ENCODE measurements at places on chromosomes 3 and 15.

- DNase-seq: no peak
These were observed 34.7 kb upstream of the TUBGCP5 start for GRCh38 chr15:23073890-23074646.

DNA sequence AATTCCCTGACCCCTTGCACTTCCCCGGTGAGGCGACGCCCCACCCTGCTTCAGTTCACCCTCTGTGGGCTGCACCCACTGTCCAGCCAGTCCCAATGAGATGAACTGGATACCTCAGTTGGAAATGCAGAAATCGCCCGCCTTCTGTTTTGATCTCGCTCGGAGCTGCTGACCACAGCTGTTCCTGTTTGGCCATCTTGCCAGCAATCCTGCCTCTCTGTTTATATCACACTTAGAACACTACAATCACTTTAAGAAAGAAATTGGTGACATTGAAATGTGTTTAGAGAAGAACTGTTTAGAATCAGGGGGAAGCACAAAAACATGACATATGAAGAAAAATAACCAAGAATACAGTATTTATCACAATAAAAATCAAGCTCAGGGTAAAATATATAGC is 127.5 kb upstream of the SUCLG2 start:
- no peak for DNase-seq

DNA sequence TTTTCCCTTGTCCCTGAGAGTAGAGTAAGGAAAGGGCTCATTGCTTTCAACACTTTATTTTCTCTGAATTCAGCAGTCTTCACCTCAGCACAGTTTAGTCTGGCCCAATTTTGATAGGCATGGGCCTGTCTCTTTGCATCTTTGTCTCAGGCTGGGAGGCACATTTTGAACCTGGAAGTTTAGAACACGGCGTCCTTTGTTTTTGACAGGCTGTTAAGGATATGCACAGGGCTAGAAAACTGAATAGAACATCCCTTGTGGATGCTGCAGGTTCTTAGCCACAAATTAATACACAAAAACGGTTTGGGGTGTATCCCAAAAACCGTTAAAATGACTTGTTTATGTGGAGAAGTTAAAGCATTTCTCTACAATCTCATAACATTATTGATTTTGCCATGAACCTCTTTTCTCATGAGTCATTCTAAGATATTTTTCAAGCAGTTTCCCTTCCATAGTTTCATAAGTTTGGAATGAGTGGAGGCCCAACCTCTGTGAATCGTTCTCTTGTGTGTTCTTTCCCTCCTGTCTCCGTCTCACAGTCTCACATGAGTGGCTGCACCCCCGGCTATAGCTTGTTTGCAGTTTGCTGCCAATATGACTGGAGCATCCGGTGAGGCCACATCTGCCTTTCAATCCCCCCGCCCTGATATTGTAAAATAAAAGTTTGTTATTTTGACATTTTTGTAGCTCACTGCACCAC is 192.9 kb upstream of the EIF1B start:
- no peak for DNase-seq

DNA sequence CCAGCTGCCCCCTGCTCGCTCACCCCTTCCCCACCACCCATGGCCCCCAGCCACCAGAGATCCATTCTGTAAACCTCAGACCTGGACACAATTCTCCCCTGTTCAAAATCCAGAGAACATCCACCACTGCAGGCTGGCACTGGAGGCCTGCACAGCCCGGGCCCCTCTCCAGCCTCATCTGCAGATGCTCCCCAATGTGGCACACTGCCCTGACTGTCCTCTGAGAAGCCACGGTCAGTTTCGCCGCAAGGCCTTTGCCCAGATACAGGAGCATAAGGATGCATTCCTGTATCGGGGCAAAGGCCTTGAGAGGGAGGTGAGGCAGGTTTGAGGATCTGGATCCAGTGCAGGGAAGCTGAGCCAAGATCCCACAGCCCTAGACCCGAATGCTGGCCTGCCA is 175.4 kb upstream of the LINGO1 start:
- DNase-seq: no peak

- no peak for DNase-seq
These were observed 145.3 kb upstream of the MBNL1 start for GRCh38 chr3:152123457-152123856.

GRCh38 chr3:57152151-57153143 is 12.7 kb downstream of the IL17RD start:
- DNase-seq: no peak

DNA sequence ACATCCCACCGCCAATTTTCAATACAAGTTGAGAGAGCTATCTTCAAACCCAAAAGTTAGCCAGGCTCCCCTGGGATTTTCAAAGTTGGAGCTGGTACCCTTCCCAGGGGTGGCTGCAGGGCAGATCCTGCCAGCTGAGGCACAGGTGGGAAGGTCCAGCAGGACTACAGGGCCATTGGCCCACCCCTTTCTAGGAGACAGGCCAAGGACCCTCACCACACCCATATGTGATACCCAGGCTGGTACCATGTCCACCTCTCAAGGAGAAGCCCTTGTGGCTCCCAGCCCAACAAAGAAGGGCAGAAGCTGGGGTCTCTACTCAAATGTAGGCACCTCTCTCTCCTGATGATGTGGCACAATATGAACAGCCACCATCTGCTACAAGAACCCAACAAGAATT is 8.0 kb downstream of the POC1A start:
- DNase-seq: no peak

DNA sequence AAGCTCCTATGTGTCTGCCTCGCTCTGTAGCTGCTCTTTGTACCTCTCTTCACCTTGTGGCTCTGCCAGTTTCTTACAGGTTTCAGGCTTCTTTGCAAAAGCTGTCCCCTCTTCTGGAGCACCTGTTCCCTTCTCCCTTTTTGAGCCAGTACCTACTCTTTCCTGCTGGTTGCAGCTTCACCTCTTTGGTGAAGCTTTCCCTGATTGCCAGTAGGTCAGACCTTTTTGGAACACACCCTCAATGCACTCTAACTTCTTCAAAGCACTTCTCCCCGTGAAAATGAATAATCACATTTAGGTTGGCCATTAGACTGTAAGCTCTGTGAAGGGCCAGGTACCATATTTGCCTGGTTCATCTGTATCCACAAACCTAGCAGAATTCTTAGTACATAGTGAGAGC is 60.3 kb downstream of the BHLHE40 start:
- no peak for DNase-seq

DNA sequence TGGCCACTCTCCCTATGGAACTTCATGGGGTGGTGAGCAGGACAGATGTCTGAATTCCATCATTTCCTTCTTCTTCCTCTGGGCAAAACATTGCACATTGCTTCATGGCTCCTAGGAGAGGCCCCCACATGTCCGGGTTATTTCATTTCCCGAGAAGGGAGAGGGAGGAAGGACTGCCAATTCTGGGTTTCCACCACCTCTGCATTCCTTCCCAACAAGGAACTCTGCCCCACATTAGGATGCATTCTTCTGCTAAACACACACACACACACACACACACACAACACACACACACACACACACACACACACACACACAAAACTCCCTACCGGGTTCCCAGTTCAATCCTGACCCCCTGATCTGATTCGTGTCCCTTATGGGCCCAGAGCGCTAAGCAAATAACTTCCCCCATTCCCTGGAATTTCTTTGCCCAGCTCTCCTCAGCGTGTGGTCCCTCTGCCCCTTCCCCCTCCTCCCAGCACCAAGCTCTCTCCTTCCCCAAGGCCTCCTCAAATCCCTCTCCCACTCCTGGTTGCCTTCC is 1.9 kb downstream of the RHO start:
- no peak for DNase-seq

DNA sequence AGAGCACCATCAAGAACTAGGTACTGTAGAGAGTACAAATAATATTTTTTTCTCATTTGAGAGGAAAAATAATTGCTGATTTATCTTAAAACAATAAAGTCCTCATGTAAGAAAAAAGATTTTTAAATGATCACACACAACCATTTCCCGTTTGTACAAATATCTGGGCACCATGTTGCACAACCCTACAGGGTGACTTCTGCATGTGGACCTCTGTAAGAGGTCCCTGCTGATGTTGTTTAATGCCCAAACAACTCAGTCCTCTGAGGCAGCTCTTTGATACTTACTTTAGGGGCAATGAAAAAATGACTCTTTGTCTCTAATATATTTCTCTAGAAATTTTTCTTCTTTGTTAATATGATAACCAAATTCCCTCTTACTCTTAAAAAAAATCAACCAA is 168.1 kb upstream of the SATB1 start:
- DNase-seq: no peak

- DNase-seq: no peak
These were observed 27.6 kb upstream of the ADAMTSL3 start for GRCh38 chr15:83626171-83626802.

DNA sequence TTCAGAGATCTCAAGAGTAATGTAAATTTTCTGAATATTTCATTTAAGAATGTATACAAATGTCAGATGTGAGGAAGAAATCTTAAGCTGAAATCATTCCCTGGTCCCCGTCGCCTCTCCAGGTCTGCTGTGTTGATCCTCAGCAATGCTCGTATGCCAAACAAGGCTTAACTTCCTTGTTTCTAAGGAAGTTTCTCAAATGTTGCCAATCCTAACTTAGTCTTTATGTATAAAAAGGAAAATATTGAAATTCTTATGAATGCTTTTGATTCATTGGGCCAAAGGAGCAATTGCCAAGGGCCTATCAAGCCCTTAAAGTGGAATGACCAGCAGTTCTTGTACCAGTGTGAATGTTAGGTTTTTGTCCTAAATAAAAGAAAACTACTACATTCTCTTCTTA is 507.7 kb upstream of the SEMA6D start:
- no peak for DNase-seq

DNA sequence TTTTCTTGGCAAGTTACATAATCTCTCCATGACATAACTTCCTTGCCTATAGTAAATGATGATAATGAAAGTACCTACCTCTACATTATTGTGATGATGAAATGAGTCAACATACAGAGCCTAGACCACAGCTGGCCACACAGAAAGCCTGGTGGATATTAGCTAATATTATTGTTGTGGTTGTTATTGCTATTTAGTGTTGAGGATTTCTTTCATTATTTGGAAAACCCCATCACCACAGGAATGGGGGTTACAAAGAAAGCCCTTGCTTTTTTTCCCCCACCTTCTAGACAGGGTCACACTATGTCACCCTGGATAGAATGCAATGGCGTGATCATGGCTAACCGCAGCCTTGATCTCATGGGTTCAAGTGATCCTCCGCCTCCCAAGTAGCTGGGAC is 125.0 kb downstream of the PDZRN3 start:
- no peak for DNase-seq

GRCh38 chr3:44476181-44476611 is 1.3 kb downstream of the ZNF445 start:
- DNase-seq: no peak
